ENCODE measurements at places on chromosomes 5 and 9.

DNA sequence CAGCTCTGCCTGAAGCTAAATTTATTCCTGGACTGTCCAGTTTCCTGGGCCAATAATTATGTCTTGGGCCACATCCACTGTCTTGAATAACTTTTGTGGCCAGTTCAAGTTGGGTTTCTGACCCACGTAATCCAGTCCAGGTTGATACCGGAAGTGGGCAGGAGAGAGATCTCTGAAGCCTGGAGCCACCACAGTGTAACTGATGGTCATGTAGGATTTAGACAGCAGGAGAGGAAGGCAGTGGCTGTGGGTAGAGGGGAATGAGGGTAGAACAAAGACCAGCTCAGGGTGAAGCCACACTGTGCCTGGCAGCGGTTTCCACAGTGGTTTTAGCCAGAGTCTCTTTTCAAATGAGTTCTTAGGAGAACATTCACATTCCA is 30.2 kb downstream of the SH3PXD2B start:
- DNase-seq, result no peak

- no peak for DNase-seq
These were observed 31.9 kb downstream of the ICE1 start for GRCh38 chr5:5454391-5454790.

GRCh38 chr5:110957934-110958333 is 113.6 kb upstream of the TSLP start:
- no peak for DNase-seq

DNA sequence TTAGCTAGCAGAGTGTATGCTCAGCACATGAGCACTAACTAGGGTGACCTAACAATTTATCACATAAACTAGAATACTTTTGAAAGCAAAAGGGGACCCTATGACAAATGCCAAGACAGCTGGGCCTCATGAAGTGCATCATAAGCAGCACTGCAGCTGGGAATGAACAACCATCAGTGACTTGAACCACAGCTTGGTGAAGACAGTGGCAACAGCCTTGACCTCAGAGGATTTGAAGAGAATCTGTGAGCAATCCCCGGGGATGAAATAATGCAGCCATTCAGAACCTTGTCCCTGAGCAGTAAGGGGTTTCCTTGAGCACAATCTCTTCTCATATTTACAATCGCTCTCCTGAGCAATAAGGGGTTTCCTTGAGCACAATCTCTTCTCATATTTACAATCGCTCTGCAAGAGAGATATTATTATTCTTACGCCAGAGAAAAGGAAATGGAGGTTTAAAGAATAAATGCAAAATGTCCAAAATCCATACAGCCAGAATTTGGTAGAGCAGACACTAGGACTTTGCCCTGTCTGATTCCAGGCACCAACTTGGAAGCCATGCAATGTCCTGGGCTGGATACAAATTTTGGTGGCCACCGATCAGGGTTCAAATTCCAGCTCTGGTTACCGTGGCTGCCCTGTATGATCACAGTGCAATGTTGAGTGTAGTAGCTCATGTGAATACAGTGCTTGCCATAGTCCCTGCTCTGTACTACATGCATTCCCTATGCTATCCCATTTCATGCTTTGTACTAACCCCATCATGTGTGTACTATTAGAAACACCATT is 846 bp upstream of the NSG2 start:
- DNase-seq, result no peak

GRCh38 chr9:70007831-70008230 is 35.8 kb upstream of the MAMDC2 start:
- DNase-seq, result no peak

DNA sequence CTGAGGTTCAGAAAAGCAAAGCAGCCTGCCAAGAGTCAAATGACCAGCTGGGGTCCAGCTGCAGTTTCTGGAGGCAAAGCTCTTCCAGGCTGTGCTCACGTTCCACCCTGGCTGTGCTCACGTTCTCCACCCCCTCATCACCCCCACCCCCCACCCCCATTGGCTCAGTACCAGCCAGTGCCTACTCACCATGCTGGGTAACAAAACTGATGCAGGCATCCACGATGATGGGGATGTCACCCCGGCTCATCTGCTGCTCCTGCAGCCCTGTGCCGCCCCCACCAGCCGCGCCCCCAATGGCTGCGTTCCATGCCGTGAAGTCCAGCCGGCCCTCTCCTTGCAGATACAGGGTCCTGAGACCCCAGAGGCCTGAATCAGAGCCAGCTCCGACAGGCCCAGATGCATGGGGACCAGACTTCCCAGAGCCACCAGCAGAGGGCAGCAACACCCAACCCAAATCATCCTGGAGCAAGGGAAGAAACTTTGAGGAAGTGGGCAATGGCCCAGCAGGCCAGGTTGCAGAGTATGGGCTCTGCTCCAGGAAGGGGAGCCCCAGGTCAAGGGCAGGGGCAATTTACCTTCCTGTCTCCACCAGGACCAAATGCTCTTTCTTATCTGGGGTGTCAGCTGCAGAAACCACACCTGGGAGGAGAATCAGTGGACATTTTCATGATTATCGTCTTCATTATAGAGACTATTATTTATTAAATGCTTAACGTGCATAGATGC is 13.7 kb upstream of the FCHSD1 start:
- peak; percentile 76 for DNase-seq

GRCh38 chr9:87812375-87813118 is 70.1 kb upstream of the SPATA31E1 start:
- DNase-seq, result no peak

DNA sequence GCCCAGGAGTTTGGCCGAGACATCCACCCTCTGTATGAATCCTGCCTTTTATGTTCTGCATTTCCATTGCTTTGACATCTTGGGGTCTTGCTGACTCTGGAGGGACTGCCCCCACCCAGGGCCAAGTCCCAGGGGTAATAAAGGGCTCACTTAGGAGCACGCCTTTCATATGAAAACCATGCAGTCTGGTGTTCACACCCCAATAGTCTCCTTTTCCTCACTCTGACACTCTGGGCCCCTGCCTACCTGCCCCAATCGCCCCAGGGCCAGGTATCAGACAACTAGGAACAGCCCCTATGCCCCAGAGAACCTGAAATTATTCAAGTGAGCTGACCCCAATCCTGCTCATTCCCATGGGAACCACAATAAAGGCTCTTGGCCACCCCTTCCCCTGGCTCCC is 33.1 kb upstream of the RAPGEF1 start:
- DNase-seq, result no peak
